ENCODE measurements at places on chromosomes 12 and 14. TPM values are rescaled to one million over a fixed set of nuclear protein-coding genes. Genes with fewer than 3 reads are reported as not detected.

GALNT6 gene
- total RNA-seq = 0.26 TPM

REP15 gene
- total RNA-seq = 1.1 TPM

ANO2 gene
- not detected for total RNA-seq

AQP6 gene
- not detected for total RNA-seq

GRCh38 chr14:59356312-59356711, 108.9 kb downstream of the GPR135 start:
- H3K4me1 ChIP-seq = peaks cover 17% of the 10 kb centered on the region
- no peaks in the 10 kb centered on the region for H3K27me3 ChIP-seq

- no peaks in the 10 kb centered on the region for H3K36me3 ChIP-seq
- H3K4me3 ChIP-seq = no peak overlapping the region
- no peaks in the 10 kb centered on the region for H3K4me1 ChIP-seq
- no peak overlapping the region for H3K27ac ChIP-seq
- DNase-seq = no peak
- H3K27me3 ChIP-seq = no peaks in the 10 kb centered on the region
Measured at GRCh38 chr12:132477017-132477702, 12.8 kb upstream of the FBRSL1 start.

DNA sequence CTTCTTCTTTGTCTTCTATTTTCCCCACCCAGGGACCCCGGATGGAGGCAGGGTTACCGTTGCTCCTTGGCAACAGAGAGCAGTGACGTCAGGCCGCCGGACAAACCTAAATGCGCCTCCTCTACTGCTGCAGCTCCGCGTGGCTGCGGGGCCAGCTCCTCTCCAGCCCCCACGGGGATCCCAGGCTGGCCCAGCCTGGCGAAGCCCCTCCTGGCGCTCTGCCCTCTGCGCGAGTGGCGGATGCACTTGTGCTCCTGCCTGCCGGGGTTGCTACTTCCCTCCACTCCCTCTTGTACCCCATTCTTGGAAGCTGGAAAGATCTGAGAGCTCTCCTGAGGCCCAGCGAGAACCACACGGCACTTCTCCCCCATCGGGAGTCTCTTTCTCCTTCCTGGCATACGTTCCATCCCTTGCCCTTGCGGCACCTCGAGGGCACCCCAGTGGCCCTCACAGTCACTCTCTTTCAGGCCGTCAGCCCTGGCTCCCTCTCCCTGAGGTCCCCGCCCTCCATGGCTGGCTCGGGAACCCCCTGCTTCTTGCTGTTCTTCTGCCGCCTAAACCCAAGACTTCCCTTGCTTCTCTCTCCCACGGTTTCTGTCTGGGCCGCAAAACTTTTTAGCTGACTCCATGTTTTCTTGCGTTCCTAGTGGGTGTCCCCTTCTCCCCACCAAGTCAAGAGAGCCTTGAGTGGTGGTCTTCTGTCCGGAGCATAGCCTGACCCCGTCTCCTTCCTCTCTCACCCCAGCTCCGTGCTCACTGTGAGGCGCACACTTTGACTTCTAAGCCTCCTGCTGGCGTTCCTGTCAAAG, 121.7 kb downstream of the PAPOLA start:
- DNase-seq = no peak
- no peaks in the 10 kb centered on the region for H3K36me3 ChIP-seq
- H3K4me1 ChIP-seq = no peaks in the 10 kb centered on the region
- no peak overlapping the region for H3K4me3 ChIP-seq
- no peaks in the 10 kb centered on the region for H3K27me3 ChIP-seq

- peaks cover 26% of the 10 kb centered on the region for H3K27me3 ChIP-seq
- no peaks in the 10 kb centered on the region for H3K36me3 ChIP-seq
- no peak overlapping the region for H3K27ac ChIP-seq
- no peaks in the 10 kb centered on the region for H3K4me1 ChIP-seq
- no peak overlapping the region for H3K4me3 ChIP-seq
- DNase-seq = no peak
Measured at GRCh38 chr12:128754275-128754674, 69.5 kb downstream of the SLC15A4 start.

GRCh38 chr12:102169922-102170621, 27.6 kb downstream of the PMCH start:
- no peaks in the 10 kb centered on the region for H3K4me1 ChIP-seq
- H3K4me3 ChIP-seq = no peak overlapping the region
- peak; percentile 34 for DNase-seq
- H3K27me3 ChIP-seq = peaks cover 30% of the 10 kb centered on the region
- no peaks in the 10 kb centered on the region for H3K36me3 ChIP-seq

GRCh38 chr14:35741345-35742031, 67.6 kb downstream of the RALGAPA1 start:
- no peak for DNase-seq
- no peaks in the 10 kb centered on the region for H3K36me3 ChIP-seq
- no peaks in the 10 kb centered on the region for H3K27me3 ChIP-seq
- no peak overlapping the region for H3K4me3 ChIP-seq
- no peaks in the 10 kb centered on the region for H3K4me1 ChIP-seq

- DNase-seq = no peak
- H3K27ac ChIP-seq = no peak overlapping the region
- H3K27me3 ChIP-seq = no peaks in the 10 kb centered on the region
- H3K36me3 ChIP-seq = no peaks in the 10 kb centered on the region
- H3K4me1 ChIP-seq = no peaks in the 10 kb centered on the region
- H3K4me3 ChIP-seq = no peak overlapping the region
Measured at GRCh38 chr14:83779266-83779665, 1750.7 kb upstream of the FLRT2 start.
